Activated T-helper 1 cell treated with anti-CD3 and anti-CD28 coated beads, Interleukin-12 subunit alpha, Interleukin-12 subunit beta, Interleukin-2, Interleukin-4 antibody, amounts not matched to agents 30 ng/mL and 10 ng/mL and 1 ng/mL, durations not matched to agents 14 hours and 24 hours and 36 hours (primary cell): ENCODE measurements at places on chromosomes 1 and 21. TPM values are rescaled to one million over a fixed set of nuclear protein-coding genes. Genes with fewer than 3 reads are reported as not detected.

LDLRAD1 gene
- not detected in 2 replicates for total RNA-seq

DNA sequence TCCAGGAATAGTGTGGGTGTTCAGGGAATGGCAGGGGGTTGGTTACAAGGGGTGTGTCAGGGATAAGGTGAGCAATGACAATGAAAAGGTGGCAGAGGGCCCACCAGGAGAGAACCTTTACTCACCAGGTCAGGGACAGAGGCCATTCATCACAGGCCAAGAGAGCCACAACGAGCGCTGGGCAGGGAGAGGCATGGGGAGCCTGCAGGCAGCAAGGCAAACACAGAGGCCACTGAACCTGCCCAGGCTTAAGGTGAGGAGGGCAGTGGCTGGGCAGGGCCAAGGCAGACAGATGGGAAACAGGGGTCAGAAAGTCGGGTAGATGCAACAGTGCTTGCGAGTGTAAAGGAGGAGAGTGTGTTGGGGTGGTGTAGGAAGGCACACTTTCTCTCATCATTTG lies 28.3 kb upstream of the MYBPHL start:
- no peak for DNase-seq

DNA sequence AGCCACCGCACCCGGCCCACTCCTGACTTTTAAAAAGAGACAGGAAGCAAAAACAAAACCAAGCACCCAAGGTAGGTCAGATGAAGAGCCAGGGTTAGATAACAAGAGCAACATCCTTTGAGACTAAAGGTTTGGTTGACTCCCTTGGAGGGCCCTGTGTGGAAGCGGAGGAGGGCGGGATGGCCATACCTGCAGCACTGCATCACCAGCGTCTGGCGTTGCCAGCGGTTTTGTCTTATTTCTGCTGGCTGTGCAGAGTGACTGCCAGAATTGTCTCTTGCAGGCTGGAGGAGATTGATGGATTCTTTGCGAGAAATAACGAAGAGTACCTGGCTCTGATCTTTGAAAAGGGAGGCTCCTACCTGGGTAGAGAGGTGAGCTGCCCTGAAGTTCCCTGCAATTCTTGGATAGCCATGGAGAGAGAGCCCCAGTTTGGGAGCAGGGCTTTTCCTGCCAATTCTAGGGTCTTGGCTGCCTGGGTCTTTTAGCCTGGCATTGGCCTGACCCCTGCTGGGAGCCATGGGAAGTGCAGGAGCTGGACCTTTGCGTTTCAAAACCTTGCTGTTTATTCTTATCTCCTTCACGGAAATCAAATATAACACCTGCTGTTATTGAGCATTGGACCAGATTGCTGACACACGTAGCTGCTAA lies 24.0 kb downstream of the QSOX1 start:
- peak; percentile 24 for DNase-seq

DNA sequence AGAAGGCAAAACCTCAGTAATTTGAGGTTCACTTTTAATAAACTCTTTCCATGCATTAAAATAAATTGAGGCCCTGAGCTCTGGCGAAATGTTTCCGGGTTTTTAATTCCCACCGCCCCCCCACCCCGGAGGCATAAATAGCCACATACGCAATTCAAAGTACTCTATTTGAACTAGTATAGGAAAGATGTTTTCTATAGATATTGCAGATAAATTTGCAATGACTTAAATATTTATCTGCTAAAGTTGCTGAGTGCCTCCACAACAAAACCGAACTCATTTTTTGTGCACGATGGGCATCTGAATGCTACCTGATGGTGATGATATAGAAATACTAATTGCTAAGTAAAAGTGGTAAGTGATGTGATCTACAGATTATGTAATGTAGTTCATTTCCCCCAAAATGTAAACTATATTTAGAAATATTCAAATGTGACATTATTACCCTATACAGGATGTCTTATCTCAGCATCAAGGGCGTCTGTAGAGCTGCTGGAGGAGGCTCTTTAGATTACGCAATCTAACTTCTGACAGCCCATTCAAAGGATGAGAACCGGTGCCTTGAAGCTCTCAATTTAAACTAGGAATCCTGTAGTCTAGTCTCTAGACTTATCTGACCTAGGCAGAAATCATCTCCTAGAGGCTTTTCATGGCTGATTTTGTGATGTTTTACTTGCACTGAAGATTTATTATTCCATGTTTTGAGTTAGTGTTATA lies 8.5 kb downstream of the IRF2BP2 start:
- DNase-seq, result peak; percentile 23

CCNL2 gene
- 138 and 139 TPM in 2 replicates for total RNA-seq

GRCh38 chr1:227889047-227889862 lies 58.5 kb downstream of the WNT9A start:
- no peak for DNase-seq

- DNase-seq, result no peak
These were observed 11.2 kb downstream of the TARBP1 start for GRCh38 chr1:234467821-234468220.

DNA sequence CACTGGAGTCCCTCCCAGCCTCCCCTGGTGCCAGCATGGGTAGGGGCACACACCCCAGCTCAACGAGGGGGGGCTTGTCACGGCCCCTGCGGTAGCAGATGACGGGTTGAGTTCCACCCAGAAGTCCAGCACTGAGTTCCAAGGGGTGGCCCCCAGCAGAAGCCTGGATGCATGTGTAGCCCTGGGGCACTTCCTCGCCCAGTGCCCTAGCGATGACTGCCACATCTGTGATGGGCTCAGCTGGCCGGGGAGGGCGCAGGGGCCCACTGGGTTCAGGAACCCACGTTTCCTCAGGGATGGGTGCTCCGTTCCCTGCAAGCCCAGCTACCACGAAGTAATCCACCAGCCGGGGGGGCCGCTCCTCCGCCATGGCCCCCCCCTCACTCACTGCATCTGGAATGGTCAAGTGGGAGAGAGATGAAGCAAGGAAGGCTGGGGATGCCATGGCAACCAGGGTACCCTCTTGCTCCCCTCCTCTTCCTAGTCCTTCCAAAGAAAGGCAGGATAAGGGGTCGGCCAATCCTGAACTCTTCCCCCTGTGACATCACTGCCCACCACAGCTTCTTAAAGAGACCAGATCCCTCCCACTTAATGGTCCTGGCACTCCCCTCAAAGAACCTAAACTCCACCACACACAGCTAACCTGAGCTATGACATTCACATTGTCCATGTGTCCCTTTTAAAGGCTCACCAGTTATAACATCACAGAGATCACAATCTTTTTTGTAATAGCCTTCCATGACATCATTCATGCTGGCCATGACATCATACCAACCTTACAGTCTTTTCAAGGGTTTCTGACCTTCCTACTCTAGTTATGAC lies 2.3 kb downstream of the DENND4B start:
- DNase-seq, result no peak

DNA sequence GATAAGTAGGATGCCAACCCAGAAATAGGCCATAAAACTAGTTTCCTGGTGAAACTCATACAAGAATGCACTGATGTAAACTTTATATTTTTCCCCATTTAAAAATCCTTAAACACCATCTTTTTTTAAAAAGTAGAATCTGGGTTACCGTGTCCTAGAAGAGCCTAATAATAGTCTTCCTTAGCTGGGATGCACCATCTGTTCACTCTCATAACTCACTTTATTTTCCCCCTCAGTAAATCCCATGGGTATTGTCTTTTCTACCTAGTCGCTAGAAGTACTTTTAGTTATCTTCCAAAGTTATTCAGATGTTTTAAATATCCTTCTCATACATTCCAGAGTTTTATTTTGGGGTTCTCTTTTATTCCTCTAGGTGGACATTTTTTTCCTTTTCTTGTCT lies 250.2 kb downstream of the PLA2G4A start:
- DNase-seq, result no peak
